ENCODE measurements at places on chromosomes 5 and 9. TPM values are rescaled to one million over a fixed set of nuclear protein-coding genes. Genes with fewer than 3 reads are reported as not detected.

DNA sequence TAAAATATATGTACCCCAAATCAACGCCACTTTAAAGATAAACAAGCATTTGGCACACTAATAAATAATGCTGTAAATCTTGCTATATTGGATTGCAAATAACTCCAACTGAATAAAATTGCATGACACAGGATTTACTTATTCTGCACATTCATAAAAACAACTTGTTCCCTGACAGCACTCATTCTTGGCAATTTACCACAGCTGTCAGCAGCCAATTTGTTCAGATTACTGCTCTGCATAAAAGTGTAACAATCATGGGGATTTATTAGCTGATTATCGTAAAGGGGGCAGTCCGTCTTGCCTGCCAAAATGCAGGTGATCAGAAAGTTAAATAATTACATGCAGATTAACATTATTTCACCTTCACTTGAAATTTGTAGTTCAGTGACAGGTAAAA is 285.3 kb downstream of the SLF1 start:
- DNase-seq = no peak
- H3K4me3 ChIP-seq = no peak overlapping the region
- H3K27me3 ChIP-seq = no peaks in the 10 kb centered on the region
- H3K27ac ChIP-seq = no peak overlapping the region

- no peak overlapping the region for H3K4me3 ChIP-seq
- no peak for DNase-seq
- no peaks in the 10 kb centered on the region for H3K36me3 ChIP-seq
Observed at GRCh38 chr5:59299006-59299405, 594.5 kb downstream of the PDE4D start.

GRCh38 chr5:139708877-139709581 is 60.9 kb downstream of the CXXC5 start:
- DNase-seq = peak; percentile 50
- no peaks in the 10 kb centered on the region for H3K36me3 ChIP-seq
- no peaks in the 10 kb centered on the region for H3K27me3 ChIP-seq
- peak overlapping the region; percentile 64 for H3K27ac ChIP-seq

- no peaks in the 10 kb centered on the region for H3K36me3 ChIP-seq
- peak overlapping the region; percentile 91 for H3K27ac ChIP-seq
- H3K4me3 ChIP-seq = no peak overlapping the region
- no peaks in the 10 kb centered on the region for H3K4me1 ChIP-seq
- H3K27me3 ChIP-seq = no peaks in the 10 kb centered on the region
Observed at GRCh38 chr5:172777881-172778814, 7.2 kb upstream of the DUSP1 start.

- no peak overlapping the region for H3K4me3 ChIP-seq
- H3K36me3 ChIP-seq = no peaks in the 10 kb centered on the region
- no peak overlapping the region for H3K27ac ChIP-seq
- DNase-seq = no peak
- H3K27me3 ChIP-seq = no peaks in the 10 kb centered on the region
- H3K4me1 ChIP-seq = no peaks in the 10 kb centered on the region
Observed at GRCh38 chr9:20238921-20239320, 383.4 kb downstream of the MLLT3 start.

DNA sequence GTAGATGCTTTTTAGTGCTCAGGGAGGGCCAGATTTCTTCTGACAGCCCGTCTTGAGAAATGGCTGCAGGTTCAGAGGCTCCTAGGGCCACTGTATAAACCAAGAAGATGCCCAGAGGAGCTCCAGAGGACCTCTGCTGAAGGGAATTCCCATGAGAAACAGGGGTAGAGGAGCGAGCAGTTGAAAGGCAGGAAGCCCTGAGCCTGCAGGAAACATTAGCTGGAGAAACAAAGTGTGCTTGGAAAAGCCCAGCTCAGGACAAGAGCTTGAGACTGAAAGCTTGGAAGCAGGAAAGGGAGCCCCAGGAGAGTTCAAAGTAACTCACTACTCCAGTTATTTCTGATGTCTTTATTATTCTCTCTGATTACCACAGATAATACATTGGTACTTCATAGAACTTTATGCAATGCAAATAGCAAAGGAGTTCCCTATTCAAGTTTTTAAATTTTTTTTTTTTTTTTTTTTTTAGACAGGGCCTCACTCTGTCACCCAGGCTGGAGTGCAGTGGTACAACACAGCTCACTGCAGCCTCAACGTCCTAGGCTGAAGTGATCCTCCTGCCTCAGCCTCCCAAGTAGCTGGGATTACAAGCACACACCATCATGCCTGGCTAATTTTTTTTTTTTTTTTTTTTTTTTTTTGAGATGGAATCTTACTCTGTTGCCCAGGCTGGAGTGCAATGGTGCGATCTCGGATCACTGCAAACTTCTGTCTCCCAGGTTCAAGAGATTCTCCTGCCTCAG is 16.5 kb downstream of the HBEGF start:
- no peaks in the 10 kb centered on the region for H3K4me1 ChIP-seq
- no peak for DNase-seq
- H3K36me3 ChIP-seq = no peaks in the 10 kb centered on the region

The FBN2 gene
- total RNA-seq = 7.5 TPM

The CEL gene
- 0.98 TPM for total RNA-seq

The PCDHAC1 gene
- 2.3 TPM for total RNA-seq

The IFNA2 gene
- not detected for total RNA-seq

The FOXI1 gene
- total RNA-seq = 1.3 TPM
